Vagina (tissue), 2 donors: ENCODE measurements at places on chromosomes 11 and 22.

- DNase-seq = no peak
These were observed 89.4 kb upstream of the CLMP start for GRCh38 chr11:123284454-123284853.

DNA sequence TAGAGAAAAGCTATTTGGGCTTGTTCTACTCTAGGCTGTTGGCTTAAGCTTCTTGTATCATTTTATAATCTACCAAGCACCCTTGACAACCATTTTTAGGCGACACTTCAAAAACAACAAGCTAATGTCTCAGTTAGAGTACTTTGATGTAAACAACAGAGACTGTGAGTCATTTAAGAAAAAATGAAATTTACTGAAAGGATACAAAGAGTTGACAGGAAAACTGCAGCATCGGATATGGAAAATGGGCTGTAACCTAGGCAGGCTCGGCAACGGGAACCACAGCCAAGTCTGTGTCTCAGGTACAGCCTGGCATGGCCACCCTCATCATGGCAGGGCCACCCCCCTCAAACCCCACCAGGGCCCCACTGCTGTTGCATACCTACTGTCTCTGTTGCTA, 4.4 kb upstream of the RNF169 start:
- DNase-seq = no peak

GRCh38 chr11:22807855-22808570, 21.6 kb downstream of the SVIP start:
- no peak for DNase-seq

DNA sequence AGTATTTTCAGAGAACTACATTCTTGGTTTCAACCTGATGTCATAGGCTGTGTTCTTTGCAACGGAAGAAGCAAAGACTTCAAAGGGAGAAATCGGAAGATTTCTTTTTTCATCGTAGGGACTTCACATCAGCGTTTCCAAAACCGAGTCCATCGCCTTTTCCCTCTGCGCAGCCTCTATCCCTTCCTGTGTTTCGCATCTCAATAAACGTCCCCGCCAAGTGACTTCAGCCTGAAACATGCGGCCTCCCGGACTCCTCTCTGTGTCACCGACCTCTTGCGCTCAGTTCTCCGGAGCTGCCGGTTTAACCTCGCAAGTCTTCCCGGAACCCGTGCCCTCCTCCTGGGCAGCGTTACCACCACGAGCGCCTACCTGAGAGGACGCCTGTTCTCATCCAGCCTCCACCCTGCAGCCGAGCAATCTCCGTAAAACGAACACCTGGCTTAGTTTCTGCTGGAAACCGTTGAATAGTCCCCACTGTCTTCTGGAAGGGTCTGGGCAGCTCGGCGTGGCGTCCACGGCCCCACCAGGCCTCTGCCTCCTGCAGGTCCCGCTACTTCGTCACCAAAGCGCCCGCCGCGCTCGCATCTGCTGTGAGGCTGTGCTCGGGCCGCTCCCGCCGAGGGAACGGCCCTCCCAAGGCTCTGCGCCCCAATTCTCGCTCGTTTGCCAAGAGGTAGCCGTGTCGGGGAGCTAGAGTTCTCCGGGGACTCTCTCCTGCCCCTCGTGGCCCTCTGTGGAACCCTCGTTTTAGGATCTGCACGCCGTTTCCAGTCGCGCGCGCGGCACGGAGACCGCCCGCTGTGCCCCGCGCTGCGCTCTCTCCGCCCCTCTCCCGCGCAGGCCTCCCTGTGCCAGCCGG, at the start of gene GLB1L3:
GLB1L3 (plus strand) TSS at position 846 of the 862 bp plus-strand sequence. CDS start 362 bp downstream, outside the sequence.
- DNase-seq = peak; percentile 81

GRCh38 chr11:128764424-128765095, 70.7 kb downstream of the FLI1 start:
- DNase-seq = no peak

GRCh38 chr11:126546694-126547093, 191.2 kb downstream of the ST3GAL4 start:
- DNase-seq = no peak
